Heart right ventricle (tissue), 16 donors: ENCODE measurements at places on chromosomes 13 and 19. TPM values are rescaled to one million over a fixed set of nuclear protein-coding genes. Genes with fewer than 3 reads are reported as not detected.

The SYT3 gene
- polyA plus RNA-seq, result 0.04 TPM

The MYADM gene
- polyA plus RNA-seq, result 53.7 TPM

The KLK15 gene
- not detected for polyA plus RNA-seq

The HNRNPL gene
- 130 TPM for polyA plus RNA-seq

- no peak for DNase-seq
Measured at GRCh38 chr19:35141837-35142605, 1.0 kb upstream of the FXYD7 start.

GRCh38 chr19:49398001-49398615 lies 10.1 kb downstream of the KASH5 start:
- no peak for DNase-seq

DNA sequence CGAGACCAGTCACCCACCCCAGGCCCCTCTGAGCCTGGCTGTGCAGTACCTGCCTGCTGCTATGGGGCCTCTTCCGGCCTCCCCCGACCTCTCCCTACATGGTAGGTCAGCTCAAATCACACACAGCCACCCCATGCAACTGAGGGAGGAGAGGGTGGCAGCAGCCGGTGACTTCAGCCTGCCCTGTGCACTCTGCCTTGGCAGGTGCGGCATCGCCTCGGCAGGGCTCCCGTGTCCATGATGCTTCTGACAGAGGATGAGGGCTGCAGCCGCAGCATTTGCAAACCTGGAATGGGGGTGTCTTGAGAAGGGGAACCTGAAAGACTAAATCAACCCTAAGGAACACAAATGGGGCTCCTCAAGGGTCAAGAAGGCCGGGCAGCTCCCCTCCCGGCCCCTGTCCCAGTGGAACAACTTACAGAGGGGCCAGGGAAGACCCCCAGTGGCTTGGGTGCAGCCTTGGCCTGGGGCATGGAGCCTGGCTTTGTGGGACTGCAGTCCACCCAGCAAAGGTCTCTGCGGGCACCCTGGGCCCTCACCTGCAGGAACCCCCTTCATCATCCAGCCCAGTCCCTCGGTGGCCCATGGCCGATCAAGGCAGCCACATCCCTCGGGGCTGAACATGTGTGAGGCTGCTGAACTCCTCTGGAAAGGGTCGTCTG lies 6.7 kb downstream of the TEX29 start:
- no peak for DNase-seq

DNA sequence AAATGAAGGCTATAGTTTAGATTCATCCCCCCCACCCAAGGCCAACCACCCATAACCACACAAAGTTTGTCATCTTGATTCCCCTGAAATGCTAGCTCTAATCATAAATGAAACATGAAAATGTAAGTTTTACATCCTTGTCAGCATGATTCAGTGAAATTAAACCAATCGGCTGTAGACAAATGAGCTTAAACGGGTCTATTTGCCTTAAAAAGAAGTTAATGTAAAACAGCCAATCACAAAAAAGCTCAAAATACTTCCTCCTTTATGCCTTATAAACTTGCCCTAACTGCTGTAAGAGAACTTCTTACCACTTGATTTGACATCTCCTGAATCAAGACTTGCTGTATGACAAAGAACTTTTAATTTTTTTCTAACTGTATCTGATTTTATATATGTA lies 34.5 kb upstream of the MRI1 start:
- DNase-seq, result no peak

DNA sequence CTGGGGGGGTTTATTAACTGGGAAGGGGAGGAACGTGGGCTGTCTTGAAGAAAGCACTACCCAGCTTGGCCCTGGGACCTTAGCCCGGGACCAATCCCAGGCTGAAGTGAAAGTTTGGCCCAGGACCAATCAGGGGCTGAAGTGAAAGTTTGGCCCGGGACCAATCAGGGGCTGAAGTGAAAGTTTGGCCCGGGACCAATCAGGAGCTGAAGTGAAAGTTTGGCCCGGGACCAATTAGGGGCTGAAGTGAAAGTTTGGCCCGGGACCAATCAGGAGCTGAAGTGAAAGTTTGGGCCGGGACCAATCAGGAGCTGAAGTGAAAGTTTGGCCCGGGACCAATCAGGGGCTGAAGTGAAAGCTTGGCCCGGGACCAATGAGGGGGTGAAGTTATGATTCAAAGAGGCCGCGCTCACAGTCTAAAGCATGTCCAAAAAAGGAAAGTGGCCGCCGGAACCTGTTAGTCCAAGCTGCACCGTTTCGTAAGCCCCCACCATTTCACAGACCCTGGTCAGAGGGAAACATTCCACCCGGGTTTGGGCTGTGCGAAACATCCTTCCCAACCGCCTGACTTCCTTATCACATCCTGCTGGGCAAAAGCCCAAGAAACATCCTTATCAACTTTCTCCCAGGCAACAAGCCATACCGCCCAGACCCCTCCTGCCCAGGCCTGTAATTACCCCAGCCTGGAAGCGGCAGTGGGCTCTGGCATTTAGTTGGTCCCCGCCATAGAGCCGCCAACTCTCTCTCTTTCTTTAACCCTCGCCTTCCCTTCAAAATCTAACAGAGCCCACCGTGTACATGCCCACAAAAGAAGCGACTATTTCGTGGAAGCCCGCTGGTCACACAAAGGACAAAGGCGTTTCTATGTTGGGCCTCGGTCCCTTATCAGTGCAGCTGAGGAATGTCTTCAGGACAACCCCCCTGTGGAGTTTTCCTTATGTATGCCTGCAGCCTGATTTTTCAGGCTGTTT lies 1.1 kb downstream of the ZNF850 start:
- peak; percentile 90 for DNase-seq

- no peak for DNase-seq
Measured at GRCh38 chr13:59790626-59791025, 373.1 kb downstream of the DIAPH3 start.

- no peak for DNase-seq
Measured at GRCh38 chr13:67410645-67411044, 180.5 kb upstream of the PCDH9 start.

- DNase-seq, result no peak
Measured at GRCh38 chr13:79810669-79811068, 329.7 kb downstream of the NDFIP2 start.

GRCh38 chr13:75294110-75294509 lies 187.9 kb downstream of the TBC1D4 start:
- DNase-seq, result no peak

GRCh38 chr13:112142401-112142930 lies 75.5 kb downstream of the SOX1 start:
- DNase-seq, result no peak

GRCh38 chr19:55369653-55370304 lies 484 bp downstream of the IL11 start:
- no peak for DNase-seq

- no peak for DNase-seq
Measured at GRCh38 chr13:97256343-97256783, 34.2 kb downstream of the MBNL2 start.

- DNase-seq, result no peak
Measured at GRCh38 chr19:35327642-35328041, 1.3 kb upstream of the CD22 start.

GRCh38 chr13:113904411-113904810 lies 40.5 kb upstream of the GAS6 start:
- DNase-seq, result peak; percentile 68

DNA sequence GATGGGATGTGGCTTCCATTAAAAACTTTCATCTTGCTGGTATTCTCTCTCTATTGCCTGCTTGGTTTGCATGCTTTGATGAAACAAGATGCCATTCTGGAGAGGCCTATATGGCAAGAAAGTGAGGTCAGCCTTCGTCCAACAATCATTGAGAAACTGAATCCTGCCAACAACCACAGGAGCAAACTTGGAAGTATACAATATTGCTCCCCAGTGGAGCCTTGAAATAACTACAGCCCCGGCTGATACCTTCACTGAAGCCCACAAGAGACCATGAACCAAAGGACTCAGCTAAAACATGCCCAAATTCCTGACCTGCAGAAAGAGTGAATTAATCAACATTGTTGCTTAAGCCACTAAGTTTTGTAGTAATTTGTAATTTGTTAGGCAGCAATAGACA lies 82.5 kb upstream of the FGF14 start:
- no peak for DNase-seq

- DNase-seq, result peak; percentile 10
Measured at GRCh38 chr13:26881154-26881553, 120.6 kb upstream of the GPR12 start.
